ENCODE measurements at places on chromosomes 11 and 22.

DNA sequence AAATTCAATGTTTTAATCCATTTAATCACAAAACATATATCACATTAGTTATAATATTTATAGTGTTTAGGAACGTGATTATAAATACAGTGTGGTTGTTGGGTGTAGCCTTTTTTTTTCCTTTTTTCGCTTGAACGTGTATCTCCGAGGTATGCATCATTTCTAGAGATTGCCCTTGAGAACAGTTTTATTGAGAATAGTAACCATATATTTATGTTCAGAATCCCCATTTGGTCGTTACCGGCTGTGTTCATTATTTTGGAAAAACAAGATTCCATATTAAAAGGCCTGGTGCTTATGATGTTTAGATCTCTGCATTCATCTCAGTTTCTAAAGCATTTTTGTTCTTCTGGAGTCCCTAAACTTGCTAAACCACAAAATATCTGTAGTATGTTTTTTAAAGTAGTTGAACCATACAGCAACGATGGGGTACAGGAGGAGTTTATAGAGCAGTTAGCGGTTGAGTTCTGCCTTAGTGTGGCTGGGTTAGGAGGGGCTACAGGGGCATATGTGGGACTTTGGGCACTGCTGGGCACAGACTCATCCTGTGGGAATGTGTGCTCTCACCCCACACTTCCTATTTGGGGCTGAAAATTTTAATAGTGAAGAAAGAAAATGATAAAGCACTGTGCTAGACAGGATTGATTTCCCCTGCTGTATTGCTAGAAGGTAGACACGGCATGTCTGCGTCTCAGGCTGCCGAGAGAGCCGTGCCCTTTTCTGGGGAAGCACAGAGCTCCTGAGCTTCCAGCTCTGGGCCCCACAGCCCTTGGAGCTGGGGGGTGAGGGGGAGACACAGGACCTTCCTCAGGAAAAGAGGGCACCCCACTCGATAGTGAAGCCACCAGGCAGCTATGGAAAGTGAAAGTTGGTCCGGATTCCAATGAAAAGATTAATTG lies 81.5 kb upstream of the PPARA start:
- no peak for DNase-seq

DNA sequence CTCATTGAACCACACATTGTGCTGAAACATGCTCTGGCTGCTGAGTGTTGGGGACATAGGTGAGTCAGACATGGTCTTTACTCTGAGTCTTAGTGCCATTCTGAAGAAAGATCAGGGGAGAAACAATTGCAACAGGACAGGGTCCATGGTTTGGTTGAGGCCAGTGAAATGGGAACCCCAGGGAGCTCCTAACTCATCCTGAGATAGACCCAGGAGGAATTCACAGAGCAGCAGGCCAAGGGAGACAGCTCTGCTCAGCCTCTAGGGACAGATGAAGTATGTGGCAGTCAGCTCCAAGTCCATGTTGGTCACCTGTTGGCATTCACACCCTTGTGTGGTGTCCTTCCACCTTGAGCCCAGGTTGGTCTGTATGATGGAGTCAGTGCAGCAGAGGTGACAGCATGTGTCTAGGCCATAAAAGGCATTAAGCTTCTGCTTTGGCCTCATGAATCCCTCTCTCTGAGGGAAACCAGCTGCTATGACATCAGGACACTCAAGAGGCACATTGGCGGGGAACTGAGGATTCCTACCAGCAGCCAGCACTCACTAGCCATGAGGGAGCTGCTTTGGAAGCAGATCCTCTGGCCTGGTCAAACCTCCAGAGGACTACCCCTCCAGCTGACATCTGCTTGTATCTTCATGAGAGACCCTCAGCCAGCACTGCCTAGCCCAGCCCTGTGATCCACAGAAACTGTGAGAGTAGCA lies 50.3 kb upstream of the MYEOV start:
- DNase-seq: no peak

GRCh38 chr11:117891362-117891761 lies 14.9 kb upstream of the FXYD6 start:
- DNase-seq: no peak

DNA sequence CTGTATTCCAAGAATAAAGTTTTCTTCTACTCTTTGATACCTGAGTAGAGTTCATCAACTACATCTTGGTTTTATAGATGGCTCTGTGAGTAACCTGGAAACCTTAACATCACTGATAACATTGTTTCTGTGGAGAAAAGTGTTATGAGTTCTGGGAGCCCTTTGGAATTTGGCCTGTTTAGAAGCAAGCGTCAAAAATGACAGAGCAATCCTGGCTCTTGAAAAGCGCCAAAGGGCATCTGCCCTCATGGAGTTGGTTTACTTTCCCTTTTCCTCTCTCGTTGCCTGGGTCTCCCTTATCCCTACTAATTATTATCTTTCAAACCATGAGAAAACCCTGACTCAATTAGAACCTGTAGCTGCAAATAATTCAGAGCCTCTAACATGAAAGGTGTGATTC lies 140.1 kb downstream of the DBX1 start:
- DNase-seq: no peak

GRCh38 chr11:60950933-60951605 lies 907 bp downstream of the SLC15A3 start:
- DNase-seq: no peak

Data from GM19239 (cell line).